ENCODE measurements at places on chromosomes 1 and 21.
A peak's percentile ranks its signal among the peaks of the same experiment; 100 is the strongest.

DNA sequence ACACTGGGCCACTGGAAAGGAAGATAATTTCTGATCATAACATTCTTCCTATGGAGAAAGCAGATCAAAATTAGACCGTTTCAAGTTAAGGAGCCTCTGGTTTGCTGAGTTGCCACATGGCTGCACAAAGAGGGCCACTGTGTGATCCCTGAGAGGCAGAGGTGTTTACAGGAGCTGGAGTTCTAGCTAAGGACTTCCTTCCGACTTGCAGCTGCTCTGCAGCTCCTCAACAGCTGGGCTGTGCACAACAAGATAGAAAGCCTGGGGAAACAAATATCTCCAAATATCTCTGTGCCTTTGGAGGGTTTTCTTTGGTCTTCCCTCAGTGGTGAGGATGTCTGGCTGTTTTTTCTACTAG lies 26.8 kb downstream of the GADD45A start:
- no peak for DNase-seq

DNA sequence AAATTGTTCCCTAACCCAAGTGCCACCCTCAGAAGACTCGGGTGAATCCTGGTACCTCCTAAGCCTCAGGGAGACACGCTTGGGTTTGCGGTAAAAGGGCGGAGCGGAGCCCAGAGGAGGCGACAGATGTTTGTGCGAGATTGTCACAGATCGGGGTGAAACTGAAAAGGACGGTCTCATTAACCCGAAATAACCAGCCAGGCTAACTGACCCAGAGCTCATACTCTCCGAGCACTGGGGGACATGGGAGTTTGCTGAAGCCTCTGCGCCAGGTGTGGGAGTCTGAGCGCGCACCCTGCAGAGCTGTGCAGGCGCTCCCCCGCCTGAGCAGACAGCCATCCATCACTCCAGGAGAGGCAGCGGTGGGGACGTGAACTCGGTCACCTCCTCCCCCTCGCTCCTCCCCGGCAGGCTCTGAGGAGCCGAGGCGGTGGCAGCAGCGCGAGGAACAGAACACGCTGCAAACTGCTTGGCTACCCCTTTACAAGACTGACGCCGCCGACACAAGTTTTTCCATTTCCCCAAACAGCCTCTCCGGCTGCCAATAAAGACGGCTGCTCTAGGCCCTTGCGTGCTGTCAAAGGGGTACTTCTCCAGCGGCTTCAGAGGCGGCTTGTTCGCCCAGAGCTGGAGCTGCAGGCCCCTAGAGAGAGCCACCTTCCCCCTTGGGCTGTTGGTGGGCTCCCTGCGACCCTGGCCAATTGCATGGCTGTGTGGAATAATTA lies 43.5 kb downstream of the RRAGC start:
- no peak for DNase-seq

DNA sequence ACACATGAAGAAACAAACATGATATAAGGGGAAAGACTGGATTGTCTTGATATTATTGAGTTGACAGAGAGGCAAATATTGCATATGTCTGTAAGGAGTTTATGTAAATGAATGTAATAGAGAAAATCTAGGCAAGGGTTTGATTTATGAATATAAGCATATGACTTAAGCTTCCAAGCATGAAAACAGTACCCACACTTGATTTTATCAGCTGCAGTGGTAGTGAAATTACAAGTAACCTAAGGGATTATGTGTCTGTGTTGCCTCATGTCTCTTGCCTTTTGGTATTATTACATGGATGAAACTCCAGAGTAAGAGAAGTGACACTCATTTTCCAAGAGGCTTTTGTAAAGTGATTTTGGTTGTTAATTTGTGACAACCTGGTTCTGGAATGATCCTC lies 1678.9 kb downstream of the KCNT2 start:
- no peak for DNase-seq

- no peak for DNase-seq
Observed at GRCh38 chr1:236275586-236275985, 6.2 kb downstream of the ERO1B start.

DNA sequence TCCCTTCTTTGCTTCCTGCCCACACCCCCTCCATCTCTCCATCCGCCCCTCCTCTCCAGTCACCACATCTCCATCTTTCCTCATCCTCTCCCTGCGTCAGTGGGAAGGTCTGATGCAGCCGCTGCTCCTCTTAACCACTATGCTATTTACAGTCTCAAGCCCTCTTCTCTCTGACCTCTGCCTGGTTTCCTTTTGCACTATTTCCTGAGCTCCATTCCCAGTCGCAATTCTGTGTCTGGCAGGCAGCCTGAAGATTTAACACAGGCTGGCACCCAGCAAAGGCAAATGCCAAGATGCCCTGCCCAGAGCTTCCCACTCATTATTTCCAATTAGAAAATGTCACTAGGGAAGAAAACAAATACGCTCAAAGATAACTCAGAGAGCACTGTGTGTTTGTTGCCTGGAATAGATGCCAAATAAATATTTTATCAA lies 89.6 kb upstream of the LPGAT1 start:
- DNase-seq, result peak; percentile 57

DNA sequence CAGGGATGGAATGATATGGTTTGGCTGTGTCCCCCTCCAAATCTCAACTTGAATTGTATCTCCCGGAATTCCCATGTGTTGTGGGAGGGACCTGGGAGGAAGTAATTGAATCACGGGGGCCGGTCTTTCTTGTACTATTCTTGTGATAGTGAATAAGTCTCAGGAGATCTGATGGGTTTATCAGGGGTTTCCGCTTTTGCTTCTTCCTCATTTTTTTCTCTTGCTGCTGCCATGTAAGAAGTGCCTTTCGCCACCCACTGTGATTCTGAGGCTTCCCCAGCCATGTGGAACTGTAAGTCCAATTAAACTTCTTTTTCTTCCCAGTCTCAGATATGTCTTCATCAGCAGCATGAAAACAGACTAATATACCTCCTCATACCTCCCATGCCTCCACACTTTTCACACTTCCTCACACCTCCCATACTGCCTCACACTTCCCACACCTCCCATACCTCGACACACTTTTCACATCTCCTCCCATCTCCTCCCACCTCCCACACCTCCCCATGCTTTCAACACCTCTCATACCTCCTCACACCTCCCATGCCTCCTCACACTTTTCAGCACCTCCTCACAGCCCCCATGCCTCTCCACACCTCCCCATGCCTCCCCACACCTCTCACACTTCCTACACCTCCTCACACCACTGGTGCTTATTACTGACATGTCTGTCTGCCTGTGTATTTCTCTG lies 21.3 kb downstream of the GPR137B start:
- no peak for DNase-seq

DNA sequence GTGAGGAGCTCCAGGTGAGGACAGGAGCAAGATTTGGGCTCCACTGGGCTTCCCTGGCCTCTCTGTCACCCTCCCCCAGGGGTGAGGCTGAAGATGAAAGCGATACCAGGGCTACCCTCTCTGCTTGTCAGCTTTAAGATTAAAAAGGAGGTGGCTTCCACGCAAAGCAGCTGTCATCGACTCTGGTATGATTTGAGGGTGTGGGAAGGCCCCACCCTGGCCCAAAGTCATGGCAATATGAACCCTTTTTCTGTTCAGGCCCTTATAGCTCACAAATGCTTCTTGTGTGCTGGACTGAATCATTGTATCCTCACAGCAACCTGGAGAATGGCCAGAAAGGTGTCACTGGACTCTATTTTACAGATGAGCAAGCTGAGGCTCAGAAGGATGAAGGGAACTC lies 41.6 kb downstream of the NUAK2 start:
- no peak for DNase-seq

DNA sequence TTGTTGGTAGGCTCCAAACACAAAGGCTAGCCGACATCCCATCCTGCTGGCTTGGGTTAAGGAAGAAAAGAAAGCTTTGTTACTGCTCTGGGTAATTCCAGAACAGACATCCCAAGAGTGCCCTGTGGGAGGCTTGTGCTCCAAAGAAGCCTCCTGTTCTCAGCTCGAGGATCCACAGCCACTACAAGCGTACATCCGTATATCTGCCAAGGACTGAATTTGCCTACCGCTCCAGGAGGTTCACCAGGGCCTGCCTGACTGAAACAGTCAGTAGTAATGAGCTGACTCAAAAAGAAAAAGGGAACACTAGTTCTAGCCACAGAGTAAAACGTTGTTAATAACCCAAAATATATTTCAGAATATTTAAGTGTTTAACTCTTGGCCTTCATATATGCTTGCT lies 24.8 kb upstream of the MUTYH start:
- no peak for DNase-seq

GRCh38 chr1:83497563-83497962 lies 501.4 kb downstream of the TTLL7 start:
- DNase-seq, result no peak

GRCh38 chr1:53777272-53777671 lies 38.3 kb upstream of the GLIS1 start:
- DNase-seq, result no peak

DNA sequence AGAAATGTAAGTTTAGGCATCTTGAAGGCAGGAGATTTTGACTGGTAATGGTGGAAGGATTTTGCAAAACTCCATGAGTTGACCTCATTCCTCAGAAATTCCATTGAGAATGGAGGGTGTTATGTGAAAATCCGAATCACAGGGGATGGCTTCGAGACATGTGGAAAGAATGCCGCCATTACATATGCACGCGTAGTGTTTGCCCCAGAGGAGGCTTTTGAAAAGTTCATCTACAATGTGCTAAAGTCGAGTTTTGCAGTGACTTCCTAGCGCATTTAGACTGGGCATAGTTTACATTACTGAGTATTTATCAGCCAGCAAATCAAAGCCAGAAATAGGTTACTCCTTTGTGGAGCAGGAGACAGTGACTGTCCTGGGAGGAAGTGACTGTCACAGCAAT lies 307.4 kb downstream of the KIF26B start:
- no peak for DNase-seq

GRCh38 chr1:26686795-26687194 lies 9.0 kb upstream of the ARID1A start:
- DNase-seq, result no peak

DNA sequence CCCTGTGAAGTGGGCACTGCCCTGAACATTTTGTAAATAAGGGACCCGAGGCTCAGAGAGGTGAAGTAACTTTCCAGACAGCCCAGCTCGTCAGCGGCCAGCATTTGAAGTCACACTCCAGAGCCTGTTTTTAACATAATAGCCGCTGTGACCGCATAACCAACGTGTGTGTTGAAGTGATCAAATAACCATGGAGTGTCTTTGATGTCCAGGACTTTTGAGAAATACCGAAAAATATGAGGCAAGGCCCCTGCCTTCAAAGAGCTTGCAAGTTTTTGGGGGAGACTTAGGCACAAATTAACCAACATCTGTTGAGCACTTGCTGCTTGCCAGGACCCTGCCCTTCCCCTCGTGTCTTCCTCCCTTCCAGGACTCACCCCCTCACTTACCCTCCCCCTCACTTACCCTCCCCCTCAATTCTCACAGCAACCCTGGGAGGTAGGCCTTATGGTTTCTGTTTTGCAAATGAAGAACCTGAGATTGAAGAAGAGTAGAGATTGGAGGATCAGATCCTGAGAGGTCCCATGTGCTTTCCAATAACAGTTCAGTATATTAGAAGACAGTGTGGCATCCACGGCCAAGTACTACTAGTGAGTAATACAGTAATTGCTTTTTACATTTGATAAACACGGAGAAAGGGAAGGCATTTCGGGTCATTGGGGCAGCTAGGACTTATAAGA lies 1.3 kb upstream of the SLC16A1 start:
- no peak for DNase-seq

GRCh38 chr1:60942896-60943638 lies 139.3 kb upstream of the NFIA start:
- no peak for DNase-seq

GRCh38 chr1:70220015-70220414 lies 1.2 kb upstream of the SRSF11 start:
- DNase-seq, result no peak

GRCh38 chr1:8406960-8407359 lies 89.0 kb downstream of the SLC45A1 start:
- DNase-seq, result no peak

DNA sequence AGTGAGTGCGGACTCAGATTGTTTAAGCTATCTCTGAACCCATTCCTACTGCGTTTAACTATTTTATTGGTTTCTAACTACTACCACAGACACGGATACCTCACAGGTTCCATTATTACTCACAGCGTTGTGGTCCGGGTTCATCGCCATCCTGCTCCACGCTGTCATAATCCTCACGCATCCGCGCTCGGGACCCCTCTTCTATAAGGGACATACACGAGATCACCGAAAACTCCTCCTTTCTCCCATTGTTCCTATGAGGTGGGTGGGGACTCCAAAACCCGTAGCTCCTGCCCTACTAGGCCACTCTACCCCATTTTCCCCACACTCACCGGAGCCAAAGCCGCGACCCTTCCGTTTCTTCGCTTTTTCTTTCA lies 610 bp downstream of the RBM8A start:
- DNase-seq, result peak; percentile 39

DNA sequence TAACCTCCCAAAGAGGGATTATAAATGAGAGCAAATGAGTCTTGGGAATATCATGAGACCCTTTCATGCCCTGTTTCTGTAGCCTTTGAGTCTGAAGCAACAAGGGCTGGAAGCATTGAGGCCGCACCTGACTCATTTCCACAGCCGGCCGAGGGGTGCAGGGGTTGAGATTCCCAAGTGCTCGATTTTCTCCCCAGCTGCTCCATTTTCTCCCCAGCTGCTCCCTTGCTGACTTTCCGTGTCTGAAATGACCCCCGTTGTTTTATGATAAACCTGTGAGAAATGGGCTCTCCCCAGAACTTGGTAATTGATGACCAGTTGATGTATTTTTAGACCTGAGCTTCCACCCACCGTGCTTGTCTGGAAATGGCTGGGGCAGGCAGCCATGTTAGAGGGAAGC lies 22.9 kb downstream of the SIM2 start:
- DNase-seq, result no peak

GRCh38 chr1:160177231-160177630 lies 13.1 kb upstream of the CASQ1 start:
- DNase-seq, result no peak

DNA sequence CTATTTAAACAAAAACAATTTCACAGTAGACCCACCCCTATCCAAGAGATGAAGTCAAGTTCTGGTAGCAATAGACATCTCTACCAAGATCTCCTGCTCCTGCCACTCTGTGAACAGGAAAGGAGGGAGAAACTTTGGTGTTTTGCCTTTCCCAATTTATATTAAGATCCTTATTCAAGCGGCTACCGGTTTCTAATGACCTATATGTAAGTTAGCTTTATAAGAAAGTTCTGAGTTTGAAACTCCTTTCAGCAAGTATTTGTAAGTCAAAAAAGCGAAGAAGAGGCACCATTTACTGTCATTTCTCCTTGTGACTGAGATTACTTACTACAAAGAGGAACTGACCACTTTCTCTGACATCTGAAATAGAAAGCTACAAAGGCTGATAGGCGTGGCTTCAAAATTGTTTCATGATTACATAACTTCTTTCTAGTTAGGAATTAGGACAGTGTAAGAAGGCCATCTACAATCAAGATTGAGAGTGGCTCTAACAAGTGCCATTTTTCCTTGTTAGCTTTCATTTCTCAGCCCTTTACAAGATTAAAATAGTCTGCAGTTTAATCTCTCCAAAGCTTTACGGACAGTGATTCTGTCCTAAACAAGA lies at the start of gene MNDA:
MNDA (plus strand) TSS at position 448 of the 604 bp plus-strand sequence. CDS start 10,803 bp downstream, outside the sequence.
- DNase-seq, result no peak

- no peak for DNase-seq
Observed at GRCh38 chr1:203428981-203429599, 46.5 kb upstream of the PRELP start.

Measured in right cardiac atrium (tissue), 5 donors.